ENCODE measurements at places on chromosomes 12 and 14.

DNA sequence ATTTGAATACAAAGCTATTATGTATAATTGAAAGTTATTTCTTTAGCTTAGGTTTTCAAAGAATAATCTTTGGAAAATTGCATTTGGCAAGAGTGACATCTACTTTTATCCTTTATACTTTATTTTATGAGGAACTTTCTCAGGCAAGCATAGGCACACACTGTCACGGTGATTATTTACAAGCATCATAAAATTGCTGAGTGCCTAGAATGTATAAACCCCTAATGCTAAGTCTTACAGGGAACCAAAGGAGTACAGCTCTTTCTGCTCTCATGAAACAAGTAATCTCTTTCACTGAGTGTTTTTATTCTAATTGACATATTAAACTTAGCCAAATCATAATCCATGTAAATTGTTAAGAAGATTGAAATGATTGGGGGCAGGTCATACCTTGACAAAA lies 154.9 kb downstream of the FSCB start:
- DNase-seq = no peak

DNA sequence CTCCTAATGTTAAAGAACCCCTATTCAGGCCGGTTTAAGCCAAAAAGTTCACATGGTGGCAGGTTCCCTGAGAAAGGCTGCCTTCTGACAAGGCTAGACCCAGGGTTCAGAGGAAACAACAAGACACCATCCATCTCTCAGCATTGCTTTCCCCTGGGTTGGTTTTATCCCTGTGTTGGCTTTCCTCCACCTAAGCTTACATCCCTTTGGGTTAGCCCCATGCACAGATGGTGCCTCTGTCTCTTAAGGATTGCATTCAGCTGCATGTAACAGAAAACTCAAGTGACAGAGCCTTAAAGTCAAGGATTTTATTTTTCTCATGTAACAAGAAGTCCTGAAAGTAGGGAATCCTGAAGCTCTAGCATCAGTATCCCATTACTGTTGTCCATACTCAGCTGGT lies 42.8 kb upstream of the RIN3 start:
- no peak for DNase-seq

DNA sequence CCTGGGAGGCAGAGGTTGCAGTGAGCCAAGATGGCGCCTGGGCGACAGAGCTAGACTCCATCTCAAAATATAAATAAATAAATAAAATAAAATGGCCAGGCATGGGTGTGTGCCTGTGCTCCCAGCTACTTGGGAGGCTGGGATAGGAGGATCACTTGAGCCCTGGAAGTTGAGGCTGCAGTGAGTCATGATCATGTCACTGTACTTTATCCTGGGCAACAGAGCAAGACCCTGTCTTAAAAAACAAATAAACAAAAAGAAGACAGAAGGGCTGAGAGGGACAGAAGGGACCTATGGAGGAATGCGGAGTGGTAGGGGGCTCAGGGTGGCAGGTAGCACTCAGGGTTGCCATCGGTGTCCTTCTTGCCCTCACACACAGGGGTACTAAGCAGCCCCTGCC lies 40.8 kb downstream of the PRPF40B start:
- DNase-seq = no peak

GRCh38 chr12:21599143-21599999 lies 5.3 kb downstream of the GYS2 start:
- no peak for DNase-seq

DNA sequence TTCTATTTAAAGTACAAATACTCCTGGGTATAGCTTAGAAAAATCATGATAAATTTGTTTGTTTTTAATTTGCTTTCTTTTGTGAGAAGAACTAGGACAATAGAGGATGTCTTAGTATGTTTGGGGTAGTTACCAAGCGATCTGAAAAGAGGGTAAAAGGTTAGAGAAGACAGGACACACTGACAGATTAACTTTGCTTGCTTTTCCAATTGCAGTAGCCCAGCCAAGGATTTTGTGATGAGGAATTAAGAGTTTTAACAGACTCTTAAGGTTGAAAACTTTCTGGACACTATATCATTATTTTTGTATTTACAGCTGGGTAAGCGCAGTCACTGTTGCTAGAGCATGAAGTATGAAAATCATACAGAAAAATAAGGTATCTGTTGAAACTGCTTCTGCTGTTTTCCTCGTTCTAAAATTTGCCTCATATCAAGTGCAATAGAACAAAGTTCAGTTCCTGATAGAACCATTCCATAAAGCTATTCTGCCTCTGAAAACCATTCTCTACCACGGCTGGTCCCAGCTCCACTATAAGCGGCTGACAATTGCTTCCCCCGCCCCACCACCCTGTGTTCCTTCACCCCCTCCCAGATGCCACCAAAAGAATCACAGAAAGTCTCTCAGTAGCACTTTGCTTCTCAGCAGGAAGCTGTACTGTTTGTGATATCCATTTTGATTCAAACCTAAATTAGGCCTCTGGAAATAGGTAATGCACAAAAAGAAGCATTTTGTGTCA lies 413.4 kb downstream of the BCAT1 start:
- DNase-seq = no peak

DNA sequence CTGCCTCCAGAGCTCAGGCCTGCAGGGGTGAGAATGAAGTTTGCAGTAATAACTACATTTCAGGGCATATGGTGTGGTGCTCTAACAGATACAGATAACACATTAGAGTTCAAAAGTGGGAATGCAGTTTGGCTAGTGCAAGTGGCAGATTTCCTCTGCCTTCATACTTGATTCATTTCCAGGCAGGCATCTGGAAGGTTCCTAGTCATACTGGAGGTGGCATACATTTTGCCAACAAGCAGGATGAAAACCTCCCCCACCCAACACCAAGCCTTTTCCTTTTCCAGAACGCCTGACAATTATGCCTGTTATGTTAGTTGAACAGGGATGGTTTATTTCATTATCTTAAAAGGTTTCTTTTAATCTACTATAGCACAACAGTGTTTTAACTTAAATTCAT lies 24.3 kb downstream of the VTI1B start:
- DNase-seq = no peak

GRCh38 chr14:101594511-101595148 lies 33.3 kb downstream of the DIO3 start:
- DNase-seq = no peak

GRCh38 chr14:89187501-89187900 lies 229.5 kb downstream of the FOXN3 start:
- no peak for DNase-seq

- DNase-seq = no peak
These were observed 105.3 kb upstream of the BCAT1 start for GRCh38 chr12:25054076-25054782.

- no peak for DNase-seq
These were observed 321.3 kb upstream of the LMO3 start for GRCh38 chr12:16927259-16927658.

DNA sequence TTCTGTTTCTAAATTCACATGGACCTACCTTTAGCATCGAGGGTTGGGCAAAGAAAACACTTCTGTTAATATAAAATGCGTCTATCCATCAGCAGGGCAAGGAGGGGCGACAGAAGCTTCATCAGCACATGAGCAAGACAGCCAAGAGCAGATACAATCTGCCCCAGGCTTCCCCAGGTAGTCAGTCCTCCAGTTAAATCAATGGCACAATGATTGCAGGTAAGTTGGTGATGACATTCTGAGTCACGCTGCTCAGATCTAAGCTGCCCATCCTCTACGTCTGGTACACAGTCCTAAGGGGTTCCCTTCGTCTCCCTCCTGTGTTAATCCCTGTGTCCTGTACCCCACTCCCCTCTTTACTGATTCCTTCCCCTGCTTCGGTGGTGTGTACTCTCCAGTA lies 38.8 kb downstream of the MAP3K9 start:
- no peak for DNase-seq

DNA sequence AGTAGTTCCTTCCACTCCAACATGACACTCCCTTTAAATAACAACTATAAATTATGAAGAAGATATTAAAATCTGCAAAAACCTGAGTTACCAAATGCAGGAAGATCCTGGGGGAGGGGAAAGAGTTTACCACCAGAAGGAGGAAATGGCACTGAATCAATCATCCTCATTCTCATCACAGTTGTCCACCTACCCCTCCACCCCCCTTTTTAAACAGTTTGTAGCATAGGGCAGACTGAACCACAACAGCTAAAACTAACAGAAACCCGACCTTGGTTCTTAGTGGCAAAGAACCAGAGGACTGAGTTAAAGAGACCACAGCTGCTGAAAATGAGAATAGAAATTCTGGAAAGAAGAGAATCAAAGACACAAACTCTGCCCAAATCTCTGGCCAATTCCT lies 189.5 kb downstream of the MED13L start:
- DNase-seq = no peak

GRCh38 chr12:131209082-131210070 lies 255.7 kb downstream of the ADGRD1 start:
- DNase-seq = no peak

- no peak for DNase-seq
These were observed 32.1 kb downstream of the DMAC2L start for GRCh38 chr14:50344116-50344775.

DNA sequence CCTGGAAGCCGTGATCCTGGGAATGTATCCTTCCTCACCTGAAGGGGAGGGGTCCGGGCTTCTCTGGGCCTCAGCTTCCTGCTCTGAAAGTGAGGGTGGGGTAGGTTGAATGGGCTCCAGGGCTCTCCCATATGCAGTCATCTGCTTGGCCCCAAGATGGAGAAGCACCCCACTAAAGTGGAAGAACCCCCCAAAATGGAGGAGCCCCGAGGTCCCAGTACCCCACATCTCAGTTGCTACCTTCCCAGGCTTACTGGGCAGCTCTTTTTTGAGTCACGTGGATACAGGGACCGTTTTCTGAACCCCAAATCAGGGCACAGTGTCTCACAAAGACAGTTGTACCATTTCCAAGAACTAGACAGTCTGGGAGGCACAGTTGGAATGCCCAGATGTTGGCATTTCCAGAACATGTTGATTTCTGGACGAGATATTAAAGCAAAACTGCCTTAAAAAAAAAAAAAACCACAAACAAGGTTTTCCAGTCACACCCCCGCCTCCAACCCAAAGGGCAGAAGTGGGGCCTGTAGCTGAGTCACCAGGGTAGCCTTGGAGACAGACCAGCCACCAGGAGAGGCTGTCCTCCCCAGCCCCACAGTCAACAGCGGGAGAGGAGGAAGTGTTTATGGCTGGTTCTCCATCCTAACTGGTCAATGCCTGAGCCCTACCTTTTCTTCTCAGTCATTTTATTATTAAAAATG lies 12.1 kb downstream of the VASH1 start:
- DNase-seq = no peak

GRCh38 chr12:89697296-89697695 lies 11.3 kb downstream of the ATP2B1 start:
- no peak for DNase-seq

- no peak for DNase-seq
These were observed 79.7 kb downstream of the PTPRR start for GRCh38 chr12:70840656-70841350.

GRCh38 chr12:30203981-30204380 lies 420.2 kb upstream of the TMTC1 start:
- no peak for DNase-seq

DNA sequence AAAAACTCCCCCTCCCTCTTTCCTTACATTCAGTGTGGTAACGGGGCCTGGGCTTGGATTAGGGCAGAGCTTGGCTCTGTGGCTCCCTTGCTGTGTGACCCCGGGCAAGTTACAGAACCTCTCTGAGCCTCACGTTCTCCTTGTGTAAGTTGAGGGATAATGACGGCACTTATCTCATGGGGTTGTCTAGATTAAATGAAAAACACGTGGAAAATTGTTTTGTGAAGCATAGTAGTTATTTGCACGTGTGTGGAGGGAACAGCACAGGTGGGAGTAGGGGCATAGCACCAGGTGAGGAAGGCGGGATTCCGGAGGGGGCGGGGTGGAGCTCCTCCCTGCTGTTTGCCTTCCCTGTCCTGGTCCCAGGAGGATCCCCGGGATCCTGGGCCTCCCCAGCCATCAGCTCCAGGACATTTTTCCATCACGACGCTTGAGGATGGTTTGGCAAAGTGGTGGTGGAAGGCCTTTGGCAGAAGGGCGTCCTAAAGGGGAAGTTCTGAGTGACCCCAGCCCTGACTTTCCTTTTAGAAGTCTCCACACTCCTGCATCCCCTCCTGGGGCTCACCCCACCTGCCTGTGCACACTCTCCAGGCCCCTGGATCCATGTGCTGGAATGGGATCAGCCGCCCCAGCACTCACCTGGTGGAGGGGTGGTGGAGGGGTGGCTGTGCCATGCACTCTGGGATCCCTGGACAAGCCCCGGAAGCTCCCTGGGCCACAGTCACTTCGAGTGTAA lies 22.7 kb downstream of the LRTM2 start:
- DNase-seq = peak; percentile 56

- peak; percentile 16 for DNase-seq
These were observed 729 bp downstream of the OSBPL8 start for GRCh38 chr12:76558684-76559399.

DNA sequence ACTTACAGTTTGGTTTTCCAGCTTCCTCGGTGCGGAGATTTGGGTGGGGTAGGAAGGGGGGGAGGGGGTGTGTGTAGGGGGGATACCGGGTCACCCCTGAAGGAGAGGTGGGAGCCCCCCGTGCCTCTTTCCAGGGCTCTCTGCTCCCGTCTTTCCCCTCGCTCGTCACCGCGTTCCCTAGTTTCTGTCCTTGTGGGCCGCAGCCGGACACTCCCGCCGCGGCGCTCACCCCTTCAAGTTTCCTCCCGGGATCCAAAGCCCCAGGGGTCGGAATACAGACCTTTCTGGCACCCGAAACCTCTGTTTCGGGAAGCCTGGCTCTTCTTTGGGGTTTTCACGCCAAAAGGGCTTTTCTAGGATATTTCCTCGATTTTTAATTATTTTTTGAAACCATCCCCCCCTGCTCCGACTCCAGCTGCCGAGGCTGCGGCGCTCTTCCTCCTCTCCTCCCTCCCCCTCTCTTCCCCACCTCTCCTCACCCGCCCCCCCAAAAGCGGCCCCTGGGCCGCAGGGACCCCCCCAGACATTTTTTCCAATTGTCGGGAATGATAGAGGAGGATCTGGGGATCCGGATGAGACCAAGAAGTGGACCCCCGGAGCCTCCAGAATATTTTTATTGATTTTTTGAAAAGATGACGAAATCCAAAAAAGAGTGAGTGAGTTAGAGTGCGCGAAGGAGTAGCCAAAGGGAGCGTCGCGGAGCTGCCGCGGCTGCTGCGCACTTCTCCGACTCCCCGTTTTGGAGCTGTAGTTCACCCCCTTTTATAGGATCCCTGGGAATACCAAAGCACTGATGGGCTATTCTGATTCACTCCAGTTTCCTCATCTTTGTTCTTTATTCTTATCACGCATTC lies 1.7 kb downstream of the CCND2 start:
- no peak for DNase-seq

GRCh38 chr12:64545081-64545382 lies 65.3 kb upstream of the RASSF3 start:
- no peak for DNase-seq

DNA sequence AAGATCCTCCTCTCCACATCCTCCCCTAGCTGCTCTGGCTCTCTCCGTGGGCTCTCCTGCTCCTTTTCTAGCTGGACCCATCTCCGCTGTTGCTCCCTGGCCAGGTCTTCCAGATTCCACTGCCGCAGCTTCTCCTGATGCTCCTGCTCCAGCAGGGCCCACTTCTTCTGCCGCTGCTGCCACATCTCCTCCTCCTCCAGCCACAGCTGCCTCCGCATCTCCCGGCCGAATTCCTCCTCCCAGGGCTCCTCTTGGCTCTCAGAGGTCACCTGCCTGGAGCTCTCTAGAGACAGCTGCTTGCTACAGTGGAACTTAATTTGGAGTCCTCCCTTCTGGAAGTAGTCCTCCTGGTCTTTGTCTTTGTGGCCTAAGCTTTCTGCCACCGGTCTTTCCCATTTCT lies 5.5 kb downstream of the FAM186B start:
- DNase-seq = no peak

Measured in NCI-H2171 (cell line).